ENCODE measurements at places on chromosomes 4 and X.
A peak's percentile ranks its signal among the peaks of the same experiment; 100 is the strongest.

GRCh38 chr4:65007841-65008439 lies 598.7 kb upstream of the TECRL start:
- DNase-seq = no peak

- no peak for DNase-seq
Measured at GRCh38 chrX:138157850-138158249, 553.7 kb downstream of the FGF13 start.

- DNase-seq = peak; percentile 80
Measured at GRCh38 chr4:148445071-148445859, 3.1 kb upstream of the NR3C2 start.

- no peak for DNase-seq
Measured at GRCh38 chr4:147236806-147237205, 244.1 kb upstream of the EDNRA start.

- DNase-seq = no peak
Measured at GRCh38 chr4:142549726-142550463, 296.2 kb downstream of the INPP4B start.

DNA sequence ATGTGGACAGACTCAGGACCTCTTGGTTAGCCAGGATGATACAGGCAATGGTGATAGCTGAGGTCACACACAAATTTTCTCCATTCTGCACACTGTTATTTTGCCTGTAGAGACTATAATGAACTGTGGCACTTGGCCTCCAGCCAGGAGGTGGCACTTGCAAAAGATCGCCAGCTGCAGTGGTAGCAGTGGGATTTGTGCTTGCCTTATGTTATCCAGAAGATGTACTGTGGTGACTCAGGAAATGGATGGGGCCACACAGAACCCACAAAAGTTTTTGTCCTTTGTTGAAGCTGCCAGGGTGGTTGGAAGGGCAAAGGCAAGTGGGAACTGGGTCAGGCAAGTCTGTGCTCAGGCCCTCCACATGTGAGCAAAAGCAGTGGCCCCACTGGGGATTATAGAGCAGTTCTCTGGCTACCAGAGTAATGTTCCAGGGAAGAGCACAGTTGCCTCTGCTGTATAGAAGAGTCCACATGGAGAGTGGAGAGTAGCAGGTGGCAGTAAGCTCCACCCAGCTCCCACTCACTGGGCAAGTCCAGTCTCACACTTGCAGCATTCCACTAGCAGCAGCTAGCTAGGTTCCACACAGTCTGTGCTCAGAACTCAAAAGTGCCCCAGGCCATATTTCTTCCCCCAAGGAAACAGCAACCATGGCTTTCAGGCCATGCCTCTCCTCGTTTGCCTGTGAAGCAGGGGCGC lies 5.9 kb upstream of the C4orf17 start:
- DNase-seq = no peak

DNA sequence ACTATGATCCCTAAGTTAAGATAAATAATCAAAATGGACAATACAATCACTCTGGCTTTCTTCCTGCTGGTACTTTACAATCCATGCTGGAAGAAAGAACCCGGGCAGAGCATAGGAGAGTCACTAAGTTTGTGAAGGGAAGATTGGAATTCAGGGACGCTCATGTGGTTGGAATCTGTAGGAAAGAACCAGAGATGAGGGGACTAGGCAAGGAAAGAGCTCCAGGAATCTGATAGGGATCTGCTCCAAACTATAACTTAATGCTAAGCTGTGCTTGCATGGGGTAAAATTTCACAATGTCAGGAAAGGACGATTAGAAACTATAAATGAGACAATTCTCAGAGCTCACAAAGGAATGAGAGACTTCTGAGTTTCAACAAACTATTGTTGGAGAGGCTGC lies 167.5 kb downstream of the ADGRA3 start:
- DNase-seq = no peak

DNA sequence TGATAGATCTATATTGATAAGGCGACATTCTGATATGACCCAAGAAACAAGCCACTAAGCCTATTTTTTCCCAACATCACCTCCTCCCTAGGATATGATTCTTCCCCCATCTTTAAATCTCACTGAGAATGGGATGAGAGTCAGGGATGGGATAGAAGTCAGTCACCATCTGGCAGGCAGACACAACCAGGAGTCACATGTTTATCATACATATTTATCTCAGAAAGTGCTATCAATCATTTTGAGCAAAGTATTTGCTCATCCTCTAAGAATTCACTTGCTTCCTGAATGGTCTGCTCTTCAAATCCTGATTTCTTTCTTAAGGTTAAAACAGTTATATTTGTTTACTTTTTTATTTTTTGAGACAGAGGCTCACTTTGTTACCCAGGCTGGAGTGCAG lies 20.3 kb downstream of the DNAAF6 start:
- no peak for DNase-seq

GRCh38 chr4:169899295-169899694 lies 126.9 kb downstream of the MFAP3L start:
- no peak for DNase-seq

GRCh38 chr4:119032921-119033685 lies 102.5 kb upstream of the MYOZ2 start:
- no peak for DNase-seq

DNA sequence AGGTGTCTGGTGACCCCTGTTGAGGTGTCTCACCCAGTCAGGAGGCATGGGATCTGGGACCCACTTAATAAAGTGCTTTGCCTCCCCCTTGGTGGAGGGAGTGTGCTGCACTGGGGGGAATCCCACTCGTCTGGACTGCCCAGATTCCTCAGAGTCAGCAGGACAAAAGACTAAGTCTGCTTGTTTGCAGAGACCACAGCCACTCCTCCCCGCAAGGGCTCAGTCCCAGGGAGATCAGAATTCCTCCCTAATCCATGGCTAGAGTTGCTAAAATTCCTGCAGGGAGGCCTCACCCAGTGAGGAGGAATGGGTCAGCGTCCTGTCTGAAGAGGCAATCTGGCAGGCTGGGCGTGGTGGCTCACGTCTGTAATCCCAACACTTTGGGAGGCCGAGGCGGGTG lies 442.2 kb downstream of the PABPC4L start:
- no peak for DNase-seq

DNA sequence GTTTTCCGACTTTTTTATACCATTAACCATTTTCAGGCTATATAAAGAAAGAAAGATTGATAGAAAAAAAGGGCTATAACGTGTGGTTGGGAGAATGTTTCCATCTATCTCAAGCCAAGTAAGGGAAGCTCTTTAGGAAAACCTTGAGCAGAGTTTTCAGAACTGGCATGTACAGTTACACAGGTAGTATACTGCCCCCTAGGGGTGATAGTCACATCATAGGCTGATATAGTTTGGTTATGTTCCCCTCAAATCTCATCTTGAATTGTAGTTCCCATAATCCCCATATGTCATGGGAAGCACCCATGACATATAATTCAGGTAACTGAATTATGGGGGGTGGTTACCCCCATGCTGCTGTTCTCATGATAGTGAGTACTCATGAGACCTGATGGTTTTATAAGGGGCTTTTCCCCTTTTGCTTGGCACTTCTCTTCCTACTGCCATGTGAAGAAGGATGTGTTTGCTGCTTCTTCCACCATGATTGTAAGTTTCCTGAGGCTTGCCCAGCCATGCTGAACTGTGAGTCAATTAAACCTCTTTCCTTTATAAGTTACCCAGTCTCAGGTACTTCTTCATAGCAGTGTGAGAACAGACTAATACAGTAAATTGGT lies 186.8 kb downstream of the TMA16 start:
- DNase-seq = peak; percentile 65

DNA sequence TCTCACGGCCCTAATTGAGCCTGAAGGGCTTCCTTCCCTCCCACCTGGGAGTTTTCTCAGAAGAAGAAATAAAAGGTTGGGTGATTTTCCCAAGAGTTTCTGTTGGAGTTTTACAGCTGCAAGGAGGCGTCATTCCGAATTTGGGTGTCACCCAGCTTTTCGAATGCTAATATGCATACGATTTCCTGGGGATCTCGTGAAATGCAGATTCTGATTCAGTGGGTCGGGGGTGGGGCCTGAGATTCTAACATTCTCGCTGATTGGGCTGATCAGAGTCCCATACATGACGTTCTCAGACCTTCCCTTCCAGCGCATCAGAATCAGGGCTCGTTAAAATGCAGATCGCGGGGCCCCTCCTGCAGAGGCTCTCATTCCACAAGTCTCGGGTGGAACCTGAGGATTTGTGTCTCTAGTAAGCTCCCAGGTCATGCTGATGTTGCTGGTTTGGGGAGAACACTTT lies 125.8 kb upstream of the STX18 start:
- DNase-seq = no peak

GRCh38 chrX:23666282-23666681 lies 1.0 kb upstream of the PRDX4 start:
- DNase-seq = no peak

DNA sequence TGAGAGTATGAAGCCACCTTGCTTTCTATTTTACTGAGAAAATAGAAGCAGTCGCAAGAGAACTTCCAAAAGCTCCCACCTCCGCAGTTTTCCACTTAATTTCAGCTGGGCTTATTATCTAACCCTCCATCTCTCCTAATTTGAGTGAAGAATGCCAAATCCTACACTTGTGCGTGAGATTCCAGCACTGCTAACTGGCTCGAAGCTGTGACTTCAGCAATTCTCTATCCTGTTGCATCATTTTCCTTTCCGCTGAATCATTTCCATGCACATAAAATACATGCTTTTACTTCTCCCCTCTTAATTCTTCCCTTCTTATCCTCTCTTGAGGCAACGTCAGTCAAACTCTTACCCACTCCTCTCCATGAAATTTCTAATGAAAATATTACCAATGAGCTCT lies 189.5 kb downstream of the GASK1B start:
- no peak for DNase-seq

- DNase-seq = no peak
Measured at GRCh38 chr4:107317611-107318010, 281.5 kb upstream of the DKK2 start.

DNA sequence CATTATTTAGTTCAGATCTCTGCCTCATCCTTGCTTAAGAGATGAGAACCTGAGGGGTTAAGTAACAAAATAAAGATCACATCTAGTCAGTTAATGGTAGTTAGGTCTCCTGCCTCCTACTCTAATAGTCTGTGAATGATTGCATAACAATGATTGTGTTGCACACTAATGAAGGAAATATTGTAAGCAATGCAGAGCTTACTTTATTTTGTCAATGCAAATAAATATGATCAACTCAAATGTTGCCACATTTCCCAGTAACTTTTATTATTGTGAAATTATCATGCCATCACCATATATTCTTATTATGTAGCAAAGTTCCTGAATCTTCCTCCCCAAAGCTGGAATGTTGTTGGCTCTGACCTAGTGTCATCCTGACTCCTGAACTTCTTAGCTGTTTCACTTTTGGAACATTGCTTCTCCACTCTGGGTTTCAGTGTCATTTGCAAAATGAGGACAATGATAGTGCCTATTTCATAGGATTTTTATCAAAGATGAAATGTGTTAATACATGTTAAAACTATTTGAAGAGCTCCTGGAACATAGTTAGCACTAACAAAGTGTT lies 17.0 kb upstream of the GABRA4 start:
- no peak for DNase-seq

DNA sequence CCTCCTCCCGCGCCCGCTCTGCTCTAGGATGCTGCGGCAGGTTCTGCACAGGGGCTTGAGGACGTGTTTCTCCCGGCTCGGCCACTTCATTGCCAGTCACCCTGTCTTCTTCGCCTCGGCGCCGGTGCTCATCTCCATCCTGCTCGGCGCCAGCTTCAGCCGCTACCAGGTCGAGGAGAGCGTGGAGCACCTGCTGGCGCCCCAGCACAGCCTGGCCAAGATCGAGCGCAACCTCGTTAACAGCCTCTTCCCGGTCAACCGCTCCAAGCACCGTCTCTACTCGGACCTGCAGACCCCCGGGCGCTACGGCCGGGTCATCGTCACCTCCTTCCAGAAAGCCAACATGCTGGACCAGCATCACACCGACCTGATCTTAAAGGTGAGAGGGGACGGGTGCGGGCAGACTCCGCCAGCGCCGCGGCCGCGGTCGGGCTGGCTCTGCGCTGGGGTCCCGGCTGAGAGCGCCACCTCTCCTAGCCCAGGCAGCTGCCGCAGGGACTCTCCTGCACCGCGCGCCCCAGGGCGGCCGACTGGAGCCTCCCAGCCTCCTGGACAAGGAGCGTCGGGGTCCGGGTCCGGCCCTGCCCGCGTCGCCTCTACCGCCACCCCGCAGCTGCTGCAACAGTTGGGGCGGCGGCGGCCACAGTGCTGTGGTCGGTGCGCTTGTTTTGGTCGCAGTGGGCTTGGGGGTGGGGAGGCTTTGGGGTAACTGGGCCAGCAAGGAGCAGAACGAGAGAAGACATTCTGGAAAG lies at the start of gene PTCHD1:
PTCHD1 (plus strand) TSS at position 2 of the 752 bp plus-strand sequence; CDS start at position 29, 27 bp downstream.
- no peak for DNase-seq

- no peak for DNase-seq
Measured at GRCh38 chr4:105933083-105933482, 37.8 kb downstream of the NPNT start.

DNA sequence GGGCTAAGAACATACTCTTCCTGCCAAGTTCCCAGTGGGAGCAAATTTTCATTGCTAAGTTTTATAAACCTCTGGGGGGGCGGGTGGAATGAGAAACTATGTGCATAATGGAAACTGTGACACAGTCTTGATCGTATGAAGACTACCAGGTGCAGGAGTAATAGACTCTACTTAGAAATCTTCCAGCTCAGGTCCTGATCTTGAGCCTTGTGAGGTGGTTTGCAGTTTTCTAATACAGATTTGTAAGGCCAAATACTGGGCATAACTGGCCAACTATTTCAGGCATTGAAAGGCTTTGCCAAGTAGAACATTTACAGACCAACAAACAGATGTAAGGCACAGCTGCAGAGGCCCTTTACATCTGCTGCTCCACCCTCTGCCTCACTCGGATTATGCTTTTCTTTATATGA lies 89.7 kb upstream of the CBR4 start:
- DNase-seq = no peak

GRCh38 chr4:1029529-1029928 lies 18.1 kb downstream of the FGFRL1 start:
- DNase-seq = no peak

DNA sequence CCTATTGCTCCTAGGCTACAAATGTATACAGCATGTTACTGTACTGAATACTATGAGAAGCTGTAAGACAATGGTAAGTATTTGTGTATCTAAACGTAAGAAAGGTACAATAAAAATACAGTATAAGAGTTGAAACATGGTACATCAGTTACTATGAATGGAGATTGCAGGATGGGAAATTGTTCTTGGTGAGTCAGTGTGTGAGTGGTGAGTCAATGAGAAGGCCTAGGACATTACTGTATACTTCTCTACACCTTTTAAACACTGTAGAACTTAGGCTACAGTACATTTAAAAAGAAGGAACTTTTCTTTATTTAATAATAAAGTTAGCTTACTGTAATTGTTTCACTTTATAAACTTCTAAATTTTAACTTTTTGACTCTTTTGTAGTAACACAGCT lies 2603.2 kb downstream of the PCDH7 start:
- no peak for DNase-seq

DNA sequence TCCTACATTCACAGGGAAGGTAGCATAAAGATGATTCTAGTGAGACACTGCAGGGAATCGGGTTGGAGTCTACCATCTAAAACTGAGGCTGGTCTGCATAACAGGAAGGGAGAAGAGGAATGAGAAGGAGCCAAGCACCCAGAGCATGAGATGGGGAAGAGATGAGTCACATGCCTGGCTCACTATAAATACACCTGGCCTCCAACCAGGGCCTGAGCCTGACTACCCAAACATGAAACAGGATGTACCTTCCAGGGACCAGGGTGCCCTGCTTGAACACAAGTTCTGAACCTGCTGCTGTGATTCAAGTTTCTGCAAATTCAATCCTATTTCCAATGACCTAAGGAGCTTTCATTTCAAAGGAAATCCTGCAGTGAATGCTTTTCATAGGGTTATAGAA lies 24.9 kb downstream of the CD99L2 start:
- no peak for DNase-seq
